Stimulated activated CD8-positive, alpha-beta memory T cell treated with anti-CD3 and anti-CD28 coated beads, Interleukin-4, amount 100 ng/mL, for 1 hour (primary cell): ENCODE measurements at places on chromosomes 4 and X.

- no peak for DNase-seq
Observed at GRCh38 chrX:50372966-50373365, 97.7 kb downstream of the DGKK start.

DNA sequence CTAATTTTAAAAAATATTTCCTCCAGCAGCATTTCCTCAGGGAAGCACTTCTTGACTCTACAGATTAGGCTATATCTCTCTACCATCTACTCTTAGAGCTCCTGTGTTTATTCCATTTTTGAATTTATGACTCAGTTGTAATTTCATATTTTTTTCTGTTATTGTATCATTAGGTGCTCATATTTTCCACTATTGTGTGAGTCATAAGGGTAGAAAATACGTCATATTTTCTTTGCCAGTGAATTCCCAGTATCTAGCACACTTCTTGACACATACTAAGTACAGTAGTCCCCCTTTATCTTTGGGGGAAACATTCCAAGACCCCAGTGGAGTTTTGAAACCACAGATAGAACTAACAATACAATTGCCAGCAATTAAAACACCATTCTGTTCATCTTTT lies 431.2 kb downstream of the GASK1B start:
- no peak for DNase-seq

DNA sequence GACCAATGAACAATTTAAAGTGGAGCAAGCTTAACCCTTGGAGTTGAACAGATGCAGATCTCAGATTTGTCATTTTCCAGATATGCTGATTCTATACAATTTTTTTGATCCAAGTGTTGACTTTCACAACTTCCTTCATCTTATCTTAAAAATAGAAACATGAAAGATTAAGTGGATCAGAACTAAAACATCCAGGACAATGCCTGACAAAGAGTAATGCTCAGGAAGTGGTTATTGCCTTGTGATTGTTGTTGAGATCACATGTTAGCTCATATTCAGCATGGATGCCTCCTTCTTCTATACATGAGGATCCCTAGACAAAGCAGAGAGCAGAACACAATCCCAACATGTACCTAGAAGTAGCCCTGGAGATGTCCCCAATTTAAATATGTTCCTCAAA lies 160.9 kb downstream of the PPARGC1A start:
- DNase-seq: no peak

- DNase-seq: no peak
Observed at GRCh38 chrX:11533199-11533651, 132.5 kb downstream of the ARHGAP6 start.

GRCh38 chr4:152344001-152344400 lies 191.9 kb downstream of the FBXW7 start:
- DNase-seq: no peak

DNA sequence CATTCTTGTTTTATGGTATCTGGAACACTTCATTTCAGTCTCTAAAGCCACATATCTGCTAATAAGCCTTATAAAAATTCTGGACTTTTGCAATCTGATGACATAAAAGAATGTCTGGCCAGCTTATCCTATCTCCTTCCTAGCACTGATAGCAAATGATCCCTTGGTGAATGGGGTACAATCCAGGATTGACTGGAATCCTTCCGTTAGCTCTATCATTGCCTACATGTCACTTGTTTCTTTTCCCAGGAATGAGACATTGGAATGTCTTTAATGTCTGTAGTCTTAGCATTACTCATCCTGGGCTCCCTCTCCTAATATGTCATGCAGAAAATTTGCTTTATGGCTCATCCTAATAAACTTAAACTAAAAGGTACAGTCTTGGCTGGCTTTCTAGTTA lies 14.8 kb upstream of the PABPC4L start:
- no peak for DNase-seq

DNA sequence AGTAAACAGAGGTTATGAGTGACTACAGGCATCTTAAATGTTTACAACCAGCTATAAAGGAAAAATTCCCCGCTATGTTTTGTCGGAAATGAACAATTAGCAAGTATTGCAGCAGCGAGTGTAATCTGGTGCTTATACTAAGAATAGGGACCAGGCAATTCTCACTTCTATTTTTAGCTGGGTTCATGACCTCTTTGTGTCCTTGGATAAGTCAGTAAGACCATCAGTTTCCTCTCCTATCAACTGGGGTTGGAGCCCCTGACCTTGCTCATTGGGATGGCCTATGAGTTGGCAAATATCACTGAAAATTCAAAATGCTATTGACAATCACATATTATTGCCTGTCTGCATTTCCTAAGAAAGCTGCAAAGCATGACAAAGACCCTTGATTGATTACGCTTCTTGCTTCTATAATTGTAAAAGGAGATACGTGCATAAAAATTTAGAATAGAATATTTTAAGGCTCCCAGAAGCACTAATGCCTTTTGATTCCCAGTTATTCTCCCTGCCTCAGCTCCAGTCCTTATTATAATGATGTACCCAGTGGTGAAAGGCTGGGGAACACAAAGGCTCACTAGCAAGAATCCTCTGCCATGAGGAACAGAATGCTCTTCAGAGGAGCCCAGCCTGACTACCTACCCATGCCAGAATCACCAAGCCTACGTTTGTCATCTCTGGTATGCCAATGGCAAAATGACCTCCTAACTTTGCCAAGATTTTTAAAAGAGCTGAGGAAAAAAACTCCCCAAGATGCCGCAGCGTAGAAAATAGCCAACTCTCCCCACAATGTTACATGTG lies 21.9 kb downstream of the GATB start:
- DNase-seq: no peak

DNA sequence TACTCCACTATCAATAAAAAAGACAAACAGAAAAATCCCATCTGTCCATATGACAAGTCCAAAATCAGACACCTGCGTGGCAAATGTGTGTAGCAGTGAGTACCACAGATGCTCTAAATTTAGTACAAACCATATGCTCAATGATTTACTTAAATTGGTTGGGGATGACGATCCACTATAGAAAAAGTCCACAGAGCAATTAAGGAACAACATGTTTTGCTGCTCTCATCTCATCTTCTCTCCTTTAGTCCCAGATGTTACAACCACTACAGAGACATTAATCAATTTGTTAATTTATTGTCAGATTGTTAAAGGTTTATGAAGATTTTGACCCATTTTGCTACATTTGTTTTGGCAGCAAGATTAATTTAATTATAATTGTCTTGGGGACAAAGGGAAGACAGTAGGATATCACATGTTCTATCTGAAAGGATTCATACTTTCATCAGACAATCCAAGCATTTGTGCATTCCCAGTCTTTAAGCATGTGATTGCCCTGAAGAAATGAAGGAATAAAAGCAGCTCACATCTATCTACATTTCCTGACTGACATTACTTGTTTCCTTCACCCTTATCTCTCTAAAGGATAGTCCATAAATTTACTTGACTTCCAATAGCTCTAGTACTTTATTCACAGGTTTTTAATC lies 2268.1 kb downstream of the PCDH7 start:
- DNase-seq: no peak

DNA sequence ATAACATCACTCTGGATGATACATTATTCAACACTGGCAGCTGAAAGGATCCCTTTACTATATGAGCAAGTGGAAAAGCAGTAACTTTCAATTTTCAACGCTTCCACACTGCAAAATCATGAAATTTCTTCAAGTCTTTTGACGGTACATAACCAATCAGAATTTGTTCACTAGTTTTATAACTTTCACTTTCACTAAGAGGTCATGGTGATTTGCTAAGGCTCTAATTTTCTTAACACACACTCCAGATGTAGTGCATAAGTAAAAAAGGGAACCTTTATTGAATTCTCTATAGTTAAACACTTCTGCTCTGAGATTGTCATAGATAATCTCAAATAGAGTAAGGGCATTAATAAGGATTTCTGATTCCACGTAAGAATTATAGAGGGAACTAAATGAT lies 4.1 kb downstream of the ARMCX2 start:
- no peak for DNase-seq

DNA sequence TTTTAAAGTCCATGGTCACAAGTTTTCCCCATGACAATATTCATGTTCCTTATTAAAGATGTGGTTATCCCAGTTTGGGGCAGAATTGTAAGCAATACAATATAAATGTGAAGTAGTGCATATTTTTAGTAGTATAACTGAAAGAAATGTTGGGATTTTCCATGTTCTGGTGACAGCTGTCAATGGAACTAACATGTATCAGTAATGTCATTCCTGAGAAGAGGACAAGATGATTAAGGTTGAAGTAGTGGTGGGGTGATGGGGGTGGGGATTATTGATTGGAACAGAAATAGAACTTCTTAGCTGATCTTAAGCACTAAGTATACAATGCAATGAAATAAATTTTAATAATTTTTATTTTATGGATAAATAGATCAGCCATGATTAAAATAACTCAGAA lies 81.6 kb downstream of the PDHA2 start:
- no peak for DNase-seq

DNA sequence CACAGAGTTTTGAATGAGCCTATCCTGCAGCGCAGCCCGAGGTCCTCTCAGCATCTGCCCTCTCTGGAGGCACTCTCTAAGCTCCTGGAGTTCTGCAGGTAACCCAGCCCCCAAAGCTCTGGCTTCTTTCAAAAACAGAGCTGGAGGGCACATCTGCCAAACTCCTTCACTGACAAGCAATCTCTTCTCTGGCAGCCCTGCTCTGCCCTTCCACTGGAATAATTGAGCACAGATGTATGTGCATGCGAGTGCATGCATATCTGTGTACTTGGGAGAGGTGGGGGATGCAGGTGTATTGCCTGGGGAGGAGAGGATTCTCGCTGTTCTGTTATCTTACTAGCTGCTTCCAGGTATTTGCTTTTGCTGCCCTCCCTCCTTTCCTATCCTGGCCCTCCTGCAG lies 22.2 kb upstream of the PLP1 start:
- no peak for DNase-seq

DNA sequence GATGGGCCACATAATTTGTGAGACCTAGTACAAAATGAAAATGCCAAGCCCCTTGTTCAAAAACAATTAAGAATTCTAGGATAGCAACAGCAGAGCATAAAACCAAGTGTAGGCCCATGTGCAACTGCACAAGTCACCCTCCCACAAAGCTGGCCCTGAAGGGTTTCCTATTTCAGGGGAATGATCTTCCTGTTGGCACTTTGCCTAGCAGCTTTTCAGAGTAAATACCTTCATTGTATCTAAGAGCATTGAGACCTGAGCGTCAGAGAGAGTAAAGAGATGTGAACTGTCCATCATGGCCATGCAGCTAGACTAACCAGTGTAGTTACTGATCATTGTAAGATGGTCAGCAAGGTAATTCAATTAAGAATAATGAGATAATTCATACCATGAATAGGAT lies 113.6 kb downstream of the CNKSR2 start:
- DNase-seq: no peak
